ENCODE measurements at places on chromosomes 4 and X.

DNA sequence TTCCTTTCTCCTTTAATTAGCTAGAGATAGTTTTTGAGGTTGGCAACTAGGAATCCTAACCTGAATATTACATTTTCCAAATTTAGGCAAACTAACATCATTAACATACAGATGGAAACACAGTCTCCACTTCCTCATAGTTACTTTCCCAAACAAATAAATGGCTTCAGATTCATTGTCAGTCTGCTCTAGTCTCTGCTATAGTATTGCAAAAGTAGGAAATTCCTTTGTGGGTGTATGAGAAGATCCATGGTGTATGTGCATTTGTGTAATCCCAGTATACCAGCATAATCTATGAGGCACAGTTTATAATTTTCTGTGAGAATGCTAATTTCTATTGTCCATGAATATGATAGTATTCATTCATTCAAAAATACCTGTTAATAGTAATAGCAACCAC lies 3.0 kb upstream of the NDP start:
- no peak for DNase-seq

- no peak for DNase-seq
These were observed 84.3 kb downstream of the MTMR1 start for GRCh38 chrX:150777328-150777992.

DNA sequence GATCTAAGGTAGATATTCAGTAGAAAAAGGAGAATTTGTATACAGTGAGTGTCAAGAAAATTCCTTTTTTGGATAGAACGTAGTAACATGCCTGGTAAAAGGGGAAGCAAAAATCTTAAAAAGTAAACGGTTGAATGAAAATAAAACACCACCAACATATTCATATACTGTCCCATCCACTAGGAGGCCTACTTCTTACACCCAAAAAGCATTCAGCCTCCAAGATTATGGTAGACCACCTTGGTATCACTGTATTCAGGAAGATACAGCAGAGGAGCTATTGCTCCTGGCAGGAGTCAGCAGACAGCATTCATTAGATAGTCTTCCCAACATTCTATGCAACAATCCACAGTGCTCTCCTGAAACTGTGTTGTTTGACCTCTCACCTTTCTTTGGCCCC lies 274.6 kb upstream of the MAGEB2 start:
- DNase-seq, result no peak

DNA sequence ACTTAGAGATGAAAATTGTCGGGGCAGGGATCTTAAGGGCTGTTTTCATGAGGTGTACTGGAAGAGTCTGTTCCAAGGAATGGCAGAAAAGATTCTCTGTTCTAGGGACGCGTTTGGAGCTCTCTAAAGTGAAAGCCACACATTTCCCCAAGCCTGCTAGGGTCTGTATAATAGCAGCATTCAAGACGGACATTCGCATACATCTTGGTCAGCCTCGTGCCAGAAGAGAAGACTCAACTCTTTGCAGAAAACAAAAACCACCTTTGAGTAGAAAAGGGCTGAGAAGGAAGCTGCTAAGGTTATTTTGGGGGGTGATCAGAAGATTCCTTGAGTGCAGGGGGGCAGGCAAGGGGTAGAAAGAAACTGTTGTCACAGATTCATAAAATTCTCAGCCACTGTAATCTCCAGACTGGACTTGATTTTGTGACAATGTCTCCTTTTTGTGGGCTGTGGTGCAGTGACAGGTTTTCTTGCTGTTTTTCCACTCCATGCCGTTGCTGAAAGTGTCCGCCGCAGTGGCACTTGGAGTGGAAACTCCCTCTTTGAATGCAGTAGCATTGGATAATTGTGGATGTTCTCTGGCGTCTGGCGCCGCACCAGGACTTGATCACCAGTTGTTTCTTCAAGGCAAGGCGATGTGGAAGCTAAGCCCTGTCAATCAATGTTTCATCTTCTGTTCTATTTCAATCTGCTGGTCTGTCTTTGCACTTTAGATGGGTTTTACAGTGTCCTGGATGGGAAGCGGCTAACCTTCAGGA lies 2.9 kb downstream of the GYG2 start:
- DNase-seq, result no peak

- no peak for DNase-seq
These were observed 11.2 kb upstream of the CXCR3 start for GRCh38 chrX:71629467-71629866.

GRCh38 chrX:109600237-109600651 lies 24.7 kb downstream of the KCNE5 start:
- DNase-seq, result peak; percentile 39

DNA sequence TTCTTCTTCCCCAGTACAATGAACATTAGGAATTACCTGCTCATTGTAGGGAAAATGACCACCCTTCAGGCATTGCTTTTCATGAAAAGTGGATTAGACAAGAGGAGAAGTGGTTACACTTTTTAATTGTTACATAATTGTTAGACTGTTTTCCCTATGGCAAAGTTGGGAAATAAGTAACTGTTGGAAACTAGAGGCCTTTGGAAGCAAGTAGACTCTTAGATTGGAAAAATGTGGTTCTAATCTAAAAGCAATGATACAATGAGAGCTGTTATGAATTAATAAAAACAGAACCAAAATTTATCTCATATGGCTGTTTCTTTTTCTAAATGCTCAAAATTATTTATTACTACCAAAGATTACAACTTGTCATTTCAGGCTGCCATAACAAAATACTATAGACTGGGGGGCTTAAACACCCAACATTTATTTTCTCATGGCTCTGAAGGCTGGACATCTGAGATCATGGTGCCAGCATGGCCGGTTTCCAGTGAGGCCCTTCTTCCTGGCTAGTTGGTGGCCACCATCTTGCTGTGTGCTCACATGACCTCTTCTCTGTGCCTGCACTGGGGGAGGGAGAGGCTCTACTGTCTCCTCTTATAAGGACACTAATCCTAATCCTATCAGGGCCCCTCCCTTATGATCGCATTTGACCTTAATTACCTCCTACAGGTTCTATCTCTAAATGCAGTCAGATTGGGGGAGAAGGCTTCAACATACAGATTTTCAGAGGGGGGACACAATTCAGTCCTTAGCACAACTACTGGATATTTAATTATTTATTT lies 12.5 kb downstream of the CC2D2A start:
- peak; percentile 14 for DNase-seq

DNA sequence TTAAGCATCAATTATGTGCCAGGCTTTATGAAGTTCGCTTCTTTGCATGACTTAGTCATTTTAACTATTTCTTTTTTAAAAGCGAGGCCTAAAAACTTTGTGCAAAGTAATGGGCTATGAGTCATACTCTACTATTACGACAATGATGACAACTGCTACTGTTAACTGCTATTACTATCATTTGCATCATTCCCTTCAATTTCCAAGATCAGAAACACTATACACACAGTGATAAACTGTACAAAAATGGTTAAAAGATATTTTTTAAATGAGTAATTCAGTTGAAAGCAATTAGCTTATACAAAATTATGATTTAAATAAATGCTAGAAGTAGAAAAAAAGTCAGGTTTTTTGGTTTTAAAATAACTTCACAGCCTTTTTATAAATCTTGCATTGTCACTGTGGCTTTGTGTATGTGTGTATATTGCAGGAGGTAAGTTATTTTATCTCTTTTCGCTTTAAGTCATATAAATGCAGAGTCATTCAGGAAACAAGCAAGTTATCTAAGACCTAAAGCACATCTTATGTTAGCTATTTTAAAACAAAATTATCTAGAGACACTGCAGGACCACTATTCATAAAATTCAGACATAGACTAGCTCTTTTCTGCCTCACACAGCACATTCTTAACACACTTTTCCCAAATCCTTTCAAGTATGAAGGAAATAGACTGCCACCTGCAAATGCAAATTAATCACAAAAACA lies 18.5 kb upstream of the CXCL3 start:
- DNase-seq, result peak; percentile 82

GRCh38 chrX:48806081-48806480 lies 4.2 kb downstream of the HDAC6 start:
- DNase-seq, result no peak

- peak; percentile 36 for DNase-seq
These were observed 33.5 kb downstream of the GUCY2F start for GRCh38 chrX:109448282-109448938.

GRCh38 chrX:23694606-23695005 lies 27.3 kb downstream of the PRDX4 start:
- DNase-seq, result peak; percentile 77

DNA sequence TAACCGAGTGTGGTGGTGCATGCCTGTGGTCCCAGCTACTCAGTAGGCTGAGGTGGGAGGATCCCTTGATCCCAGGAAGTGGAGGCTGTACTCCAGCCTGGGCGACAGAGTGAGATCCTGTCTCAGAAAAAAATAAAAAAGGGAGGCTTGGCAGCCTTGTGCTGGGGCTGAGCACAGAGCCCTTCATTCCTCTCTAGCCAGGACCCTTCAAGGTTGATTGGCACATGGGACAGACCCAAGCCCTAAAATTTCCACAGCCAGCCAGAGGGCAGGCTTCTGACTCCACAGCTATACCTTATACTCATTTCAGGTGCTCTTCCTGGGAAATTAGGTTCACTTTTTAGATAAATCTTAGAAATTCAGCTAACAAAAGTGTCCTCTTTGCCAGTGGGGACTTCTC lies 553.0 kb upstream of the CPEB2 start:
- no peak for DNase-seq

DNA sequence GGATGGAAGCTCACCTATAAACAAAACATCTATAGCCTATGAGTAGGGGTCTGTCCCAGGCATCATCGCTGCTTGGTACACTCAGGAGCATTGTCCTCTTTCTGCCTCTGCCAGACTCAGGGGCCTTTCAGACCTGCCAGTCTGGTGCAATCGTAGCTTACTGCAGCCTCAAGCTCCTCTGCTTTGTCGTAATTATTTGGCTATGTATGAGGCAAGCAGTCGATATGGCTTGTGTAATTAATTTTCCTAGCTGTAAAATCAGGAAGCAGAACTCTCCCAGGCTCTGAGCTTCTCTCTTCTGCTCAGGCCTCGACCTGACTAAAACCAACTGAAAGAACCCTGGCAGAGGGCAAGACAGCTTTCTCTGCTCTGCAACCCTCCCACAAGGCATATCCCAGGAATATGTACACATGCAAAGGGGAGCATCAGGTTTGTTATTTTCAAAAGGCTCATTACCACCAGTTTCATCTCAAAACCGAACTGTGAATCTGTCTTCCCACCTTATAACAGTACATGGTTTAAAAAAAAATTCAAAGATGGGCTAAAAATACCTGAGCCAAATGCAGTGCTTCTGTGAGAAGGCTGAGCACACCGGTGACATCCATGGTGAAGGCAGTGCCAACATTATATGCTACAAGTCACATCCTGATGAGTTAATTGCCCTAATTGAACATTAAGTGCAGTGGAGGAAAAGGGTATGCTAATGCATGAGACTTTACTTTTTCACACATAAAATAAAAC lies 309.2 kb upstream of the EMCN start:
- DNase-seq, result no peak

- no peak for DNase-seq
These were observed 127.6 kb upstream of the HCCS start for GRCh38 chrX:10983526-10983925.

DNA sequence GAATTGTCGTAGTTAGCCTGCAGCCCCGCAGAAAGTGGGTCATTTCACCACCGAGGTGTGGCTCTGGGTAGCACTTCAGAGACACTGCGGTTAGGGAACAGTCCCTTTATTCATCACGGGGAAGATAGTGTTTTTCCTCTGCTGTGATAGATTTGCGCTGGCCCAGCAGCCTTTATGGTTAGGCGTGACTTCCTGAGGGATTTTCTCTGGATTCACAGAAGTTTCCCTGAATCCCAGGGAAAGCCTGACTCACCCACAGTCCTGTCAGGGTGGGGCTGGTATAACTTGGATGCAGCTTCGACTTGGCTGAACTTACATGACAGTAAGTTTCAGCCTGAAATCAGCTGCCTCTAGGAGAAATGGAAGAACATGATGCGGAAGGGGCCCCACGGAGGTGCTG lies 196.3 kb upstream of the HHIP start:
- DNase-seq, result no peak

GRCh38 chr4:41022116-41022515 lies 192.2 kb downstream of the APBB2 start:
- no peak for DNase-seq

DNA sequence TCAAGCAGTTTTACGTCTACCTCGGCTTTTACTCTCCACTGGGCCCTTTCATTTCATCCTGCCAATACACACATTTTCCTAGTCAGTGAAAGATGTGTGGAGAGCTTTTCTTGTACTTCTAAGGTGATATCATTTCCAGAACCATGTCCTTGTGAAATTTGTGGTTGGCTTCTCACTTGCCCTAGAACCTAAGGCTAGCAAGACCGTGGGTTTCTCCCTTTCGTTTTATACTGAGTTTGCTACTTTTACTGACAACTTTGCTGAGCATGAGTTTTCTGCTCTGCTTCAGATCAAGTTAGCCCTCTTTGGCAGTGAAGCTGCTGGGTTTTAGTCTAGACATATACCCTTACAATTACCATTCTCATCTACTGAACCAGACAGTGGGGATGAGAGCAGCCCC lies 95.7 kb upstream of the FRMPD4 start:
- no peak for DNase-seq

DNA sequence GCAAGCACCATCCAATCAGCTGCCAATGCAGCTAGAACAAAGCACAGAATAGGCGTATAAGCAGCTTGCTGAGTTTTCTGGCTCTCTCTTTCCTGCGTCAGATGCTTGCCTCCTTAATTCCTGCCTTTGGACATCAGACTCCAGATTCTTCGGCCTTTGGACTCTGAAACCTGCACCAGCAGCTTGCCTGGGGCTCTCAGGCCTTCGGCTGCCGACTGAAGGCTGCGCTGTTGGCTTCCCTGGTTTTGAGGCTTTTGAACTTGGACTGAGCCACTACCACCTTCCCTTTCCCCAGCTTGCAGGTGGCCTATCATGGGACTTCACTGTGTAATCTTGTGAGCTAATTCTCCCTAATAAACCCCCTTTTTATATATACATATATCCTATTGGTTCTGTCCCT lies 6.1 kb downstream of the TMEM192 start:
- no peak for DNase-seq

DNA sequence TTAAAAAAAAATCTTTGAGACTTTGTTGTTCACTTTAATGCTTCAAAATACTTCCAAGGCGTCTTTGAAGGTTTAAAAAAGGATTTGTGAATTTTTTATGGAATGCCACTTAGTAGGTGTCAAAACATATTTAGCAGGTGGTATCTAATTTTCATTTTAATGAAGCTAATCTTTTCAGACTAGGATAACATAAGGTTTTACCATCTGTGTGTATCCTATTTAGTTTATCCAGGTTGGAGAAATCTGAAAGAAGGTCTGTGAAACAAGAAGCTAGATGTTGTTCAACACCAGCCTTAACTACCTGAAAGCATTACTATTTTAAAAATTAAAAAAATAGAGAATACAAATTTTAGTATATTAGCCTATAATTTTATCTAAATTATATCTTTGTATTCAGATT lies 193.4 kb downstream of the GRID2 start:
- DNase-seq, result no peak

- peak; percentile 68 for DNase-seq
These were observed 26.0 kb downstream of the ADH4 start for GRCh38 chr4:99117876-99118693.

GRCh38 chr4:7419961-7420660 lies 14.6 kb downstream of the PSAPL1 start:
- DNase-seq, result no peak

Measured in adipocyte (in vitro differentiated cells).